ENCODE measurements at places on chromosomes 7 and 10.
A peak's percentile ranks its signal among the peaks of the same experiment; 100 is the strongest.

DNA sequence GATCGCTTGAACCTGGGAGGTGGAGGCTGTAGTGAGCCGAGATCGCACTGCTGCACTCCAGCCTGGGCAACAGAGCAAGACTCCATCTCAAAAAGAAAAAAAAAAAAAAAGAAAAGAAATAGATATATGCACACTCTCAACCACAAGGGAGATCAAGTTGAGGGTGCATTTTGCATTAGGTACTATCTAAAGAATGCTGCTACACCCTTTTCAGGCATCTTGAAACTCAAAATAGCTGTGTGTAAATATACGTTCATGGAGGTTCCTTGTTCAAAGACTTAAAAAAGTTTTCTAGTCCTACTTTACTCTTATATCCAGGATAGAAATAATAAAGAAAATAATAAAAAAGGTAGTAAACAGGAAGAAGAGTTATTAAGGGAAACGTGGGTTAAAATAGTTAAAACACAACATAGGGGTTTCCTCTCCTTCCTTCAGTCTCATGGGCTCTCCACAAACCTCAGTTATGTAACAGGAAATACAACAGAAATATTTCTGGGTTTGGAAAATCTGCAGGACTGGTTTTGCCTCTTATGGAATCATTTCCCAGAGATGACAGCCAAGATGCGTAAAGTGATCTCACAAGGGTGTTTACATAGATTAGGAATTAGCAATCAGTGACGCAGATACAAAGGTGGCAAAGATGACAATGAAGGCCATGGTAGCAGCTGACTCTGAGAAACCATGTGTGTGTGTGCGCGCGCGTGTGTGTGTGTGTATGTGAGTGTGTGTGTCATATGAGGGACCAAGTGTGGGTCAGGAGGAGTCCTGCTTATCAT is 15.1 kb downstream of the STEAP4 start:
- no peak for DNase-seq

GRCh38 chr10:10165415-10165814 is 852.3 kb upstream of the CELF2 start:
- no peak for DNase-seq

- no peak for DNase-seq
Measured at GRCh38 chr7:53050433-53050832, 15.0 kb downstream of the POM121L12 start.

- no peak for DNase-seq
Measured at GRCh38 chr7:41538810-41539724, 163.8 kb downstream of the INHBA start.

DNA sequence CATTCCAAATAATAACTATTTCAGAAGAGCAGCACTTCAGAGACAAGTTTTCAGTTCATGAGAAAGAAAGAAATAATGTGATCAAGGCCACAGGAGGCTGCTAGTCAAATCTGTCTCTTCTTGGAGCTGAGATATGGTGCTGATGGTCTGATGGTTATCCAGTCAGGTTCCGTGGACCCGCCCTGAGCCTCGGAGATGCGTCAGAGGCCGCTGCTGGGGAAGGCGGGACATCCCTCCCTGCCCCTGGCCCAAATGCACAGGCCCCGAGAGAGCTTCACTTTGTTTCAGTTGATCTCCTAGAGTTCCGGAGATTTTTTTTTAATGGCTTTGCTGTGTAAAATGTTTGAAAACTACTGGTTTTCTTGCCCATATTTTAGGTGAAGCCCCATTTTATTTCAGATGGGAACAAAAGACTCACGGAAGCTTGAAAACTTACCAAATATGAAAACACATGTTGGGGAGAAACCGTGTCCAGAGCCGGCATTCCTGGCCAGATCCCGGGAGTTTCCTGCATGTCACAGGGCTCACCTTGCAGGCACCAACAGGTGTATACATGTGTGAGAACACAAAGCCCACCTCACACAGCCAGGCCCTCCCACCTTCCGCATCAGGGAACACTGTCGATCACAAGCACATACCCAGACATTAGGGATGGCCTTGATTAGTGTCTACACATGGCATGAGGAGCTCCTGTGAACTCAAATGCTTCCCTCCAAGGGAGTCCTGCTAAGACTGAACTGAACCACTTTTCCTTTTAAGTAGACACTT is 499.0 kb downstream of the TCERG1L start:
- DNase-seq = no peak

- DNase-seq = no peak
Measured at GRCh38 chr10:116710076-116710475, 32.3 kb downstream of the HSPA12A start.

GRCh38 chr7:85067371-85067770 is 119.5 kb downstream of the SEMA3D start:
- no peak for DNase-seq

- no peak for DNase-seq
Measured at GRCh38 chr10:19606968-19607367, 209.3 kb upstream of the PLXDC2 start.

GRCh38 chr10:35353805-35354204 is 17.5 kb downstream of the CCNY start:
- no peak for DNase-seq

DNA sequence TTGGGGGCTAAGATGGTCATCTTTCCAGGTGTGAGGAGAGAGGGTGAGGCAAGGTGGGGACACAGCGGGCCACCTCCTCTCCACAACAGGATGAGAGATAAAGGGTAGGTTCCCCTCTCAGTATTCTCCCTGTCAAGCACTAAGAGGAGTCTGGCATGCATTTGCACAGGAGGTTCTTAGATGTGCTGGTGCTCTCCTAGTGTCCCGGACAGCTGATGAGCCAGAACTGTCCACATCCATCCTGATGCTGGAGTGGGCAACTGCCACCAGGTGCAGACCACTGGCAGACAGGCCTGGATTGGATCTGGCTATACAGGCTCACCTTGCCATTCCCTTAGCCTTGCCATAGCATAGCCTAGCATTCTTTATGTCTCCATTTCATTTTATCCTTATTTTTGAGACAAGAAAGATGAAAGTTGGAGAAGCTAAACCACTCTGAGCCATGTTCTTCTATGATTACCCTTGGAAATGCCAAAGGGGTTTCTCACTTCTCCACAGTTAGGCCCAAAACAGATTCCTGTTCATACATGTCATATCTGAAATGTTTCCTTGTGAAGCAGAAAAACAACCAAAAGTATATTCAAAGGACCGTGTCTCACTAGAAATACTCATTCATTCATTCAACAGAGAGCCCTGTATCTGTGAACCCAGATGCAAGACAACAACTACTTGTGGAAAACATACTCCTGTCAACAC is 48.8 kb upstream of the ANTXRL start:
- DNase-seq = no peak

DNA sequence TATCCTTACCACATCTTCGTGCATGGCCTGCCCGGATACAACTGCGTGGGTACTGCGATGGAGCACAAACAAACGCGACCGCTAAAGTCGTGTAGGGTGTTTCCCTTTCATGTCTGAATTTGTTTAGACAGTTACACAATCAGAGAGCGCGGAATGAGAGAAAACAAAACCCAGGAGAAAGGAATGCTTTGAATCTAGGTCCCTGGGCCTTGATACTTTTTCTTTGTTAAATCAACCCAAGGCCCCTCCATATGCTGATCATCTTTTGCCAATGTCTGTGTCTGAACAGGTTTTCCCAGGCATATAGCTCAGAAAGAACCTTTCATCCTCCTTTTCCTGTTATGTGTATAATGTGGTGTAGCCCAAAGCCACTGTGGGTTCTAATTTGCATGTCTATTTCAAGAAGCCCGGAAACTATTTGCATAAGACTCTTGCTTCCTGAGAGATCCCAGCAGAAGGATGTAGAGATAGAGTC is 145.8 kb downstream of the FRMD4A start:
- DNase-seq = no peak

DNA sequence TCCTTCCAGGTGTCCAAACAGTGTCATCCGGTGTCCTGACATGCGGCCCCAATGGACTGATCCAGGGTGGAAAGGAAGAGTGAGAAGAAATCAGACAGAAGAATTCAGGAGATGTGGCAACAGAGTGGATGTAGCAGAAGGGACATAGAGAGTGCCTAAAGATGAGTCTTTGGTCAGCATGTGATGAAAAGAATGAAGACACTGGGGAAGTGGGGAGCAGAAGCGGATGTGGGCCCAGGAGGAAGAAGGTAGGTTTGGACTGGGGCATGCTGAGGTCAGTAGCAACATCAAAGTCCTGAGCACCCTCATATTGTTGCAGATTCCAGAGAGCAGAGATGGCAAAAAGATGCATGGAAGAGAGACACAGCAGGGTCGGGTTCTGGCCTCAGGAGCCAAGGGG is 71.8 kb upstream of the STEAP1B start:
- no peak for DNase-seq

- no peak for DNase-seq
Measured at GRCh38 chr7:87129332-87129731, 22.9 kb upstream of the DMTF1 start.

GRCh38 chr7:64905547-64905946 is 2.5 kb downstream of the ZNF273 start:
- no peak for DNase-seq

- no peak for DNase-seq
Measured at GRCh38 chr10:132186488-132187429, at the start of gene DPYSL4. Gene DPYSL4 (plus strand): TSS chr10:132186948. CDS start chr10:132187064, 116 bp downstream.

- DNase-seq = no peak
Measured at GRCh38 chr10:19499291-19499770, 316.9 kb upstream of the PLXDC2 start.

DNA sequence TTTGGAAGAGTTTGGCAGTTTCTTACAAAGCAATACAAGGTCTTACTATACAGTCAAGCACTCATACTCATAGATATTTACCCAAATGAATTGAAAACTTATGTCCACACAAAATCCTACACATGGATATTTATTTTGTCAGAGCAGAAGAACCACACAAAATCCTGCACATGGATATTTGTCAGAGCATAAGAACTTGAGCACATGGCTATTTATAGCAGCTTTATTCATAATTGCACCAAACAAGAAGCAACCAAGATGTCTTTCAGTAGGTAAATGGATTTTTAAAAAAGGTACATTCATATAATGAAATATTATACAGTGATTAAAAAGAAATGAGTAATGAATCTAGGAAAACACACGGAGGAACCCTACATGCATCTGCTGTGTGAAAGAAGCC is 115.4 kb downstream of the BTAF1 start:
- no peak for DNase-seq

- DNase-seq = no peak
Measured at GRCh38 chr10:2019281-2019680, 282.0 kb upstream of the ADARB2 start.

GRCh38 chr10:96371356-96371755 is 12.6 kb upstream of the OPALIN start:
- DNase-seq = no peak

- no peak for DNase-seq
Measured at GRCh38 chr7:47801423-47801822, 146.8 kb downstream of the PKD1L1 start.

GRCh38 chr7:97021747-97022490 is 2.7 kb downstream of the DLX5 start:
- no peak for DNase-seq

- peak; percentile 49 for DNase-seq
Measured at GRCh38 chr7:519484-520390, at the start of gene PDGFA. Gene PDGFA (minus strand): TSS chr7:519846. CDS start chr7:519001, 845 bp downstream.

- no peak for DNase-seq
Measured at GRCh38 chr7:114356133-114356532, 58.5 kb upstream of the FOXP2 start.

DNA sequence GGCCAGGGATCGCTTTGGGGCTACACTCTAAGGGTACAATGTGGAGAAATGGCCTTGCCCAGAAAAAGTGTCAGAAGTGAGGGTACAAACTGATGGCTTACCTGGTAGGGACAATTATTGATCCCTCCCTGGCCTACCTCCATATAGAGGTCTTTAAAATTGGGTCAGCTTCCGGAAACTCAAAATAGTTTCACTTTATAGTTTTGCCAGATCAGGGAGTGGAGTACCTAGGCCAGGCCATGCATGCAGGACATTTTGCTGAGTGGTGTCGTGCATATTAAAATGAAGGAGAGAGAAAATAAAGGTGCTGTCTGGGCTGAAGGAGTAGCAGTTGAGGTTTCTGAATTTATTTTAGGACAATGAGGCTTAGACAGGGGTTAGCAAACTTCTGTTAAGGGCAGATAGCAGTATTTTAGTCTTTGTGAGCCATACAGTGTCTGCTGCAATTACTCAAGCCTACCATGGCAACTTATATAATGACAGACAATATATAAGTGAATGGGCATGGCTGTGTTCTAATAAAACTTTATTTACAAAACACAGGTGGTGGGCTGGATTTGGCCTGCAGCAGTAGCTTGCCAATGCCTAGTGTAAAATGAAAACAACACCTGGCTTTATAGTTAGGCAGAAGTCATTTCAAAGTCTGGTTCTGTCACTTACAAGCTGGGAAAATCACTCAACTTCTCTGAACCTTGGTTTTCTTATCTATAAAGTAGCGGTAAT is 176.9 kb upstream of the AOAH start:
- no peak for DNase-seq

GRCh38 chr7:98266840-98267239 is 14.6 kb upstream of the BRI3 start:
- no peak for DNase-seq

DNA sequence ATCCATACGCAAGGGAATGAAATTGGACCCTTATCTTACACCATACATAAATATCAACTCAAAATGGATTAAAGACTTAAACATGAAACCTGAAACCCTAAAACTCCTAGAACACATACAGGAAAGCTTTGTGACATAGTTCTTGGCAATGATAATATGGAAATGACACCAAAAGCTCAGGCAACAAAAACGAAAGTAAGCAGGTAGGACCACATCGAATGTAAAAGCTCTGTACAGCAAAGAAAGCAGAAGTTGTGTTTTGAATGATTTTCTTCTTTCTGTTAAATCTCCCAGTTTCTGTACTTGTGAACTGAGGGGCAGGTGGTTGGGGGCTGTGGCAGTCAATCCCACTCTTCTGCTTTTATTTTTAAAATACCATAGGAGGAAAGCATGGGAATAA is 368.4 kb upstream of the PODXL start:
- no peak for DNase-seq

- DNase-seq = no peak
Measured at GRCh38 chr7:128908750-128909624, 1.5 kb downstream of the KCP start.

DNA sequence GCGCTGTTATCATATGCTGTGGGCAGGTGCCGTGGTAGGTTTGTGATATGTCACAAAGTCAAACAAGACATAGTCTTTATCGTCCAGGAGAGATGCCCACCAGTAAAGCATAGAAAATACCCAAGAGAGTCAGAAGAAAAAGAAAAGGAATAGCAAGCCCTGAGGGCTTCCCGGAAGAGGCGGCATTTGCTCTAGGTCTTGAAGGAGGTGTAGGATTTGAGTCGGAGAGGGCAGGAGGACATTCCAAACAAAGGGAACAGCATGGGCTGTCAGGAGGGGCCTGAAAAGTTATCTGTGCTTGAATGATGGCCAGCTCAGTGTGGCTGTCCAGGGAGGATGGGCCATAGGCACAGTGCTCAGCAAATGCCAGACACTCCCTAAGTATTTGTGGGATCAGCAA is 42.2 kb downstream of the COL13A1 start:
- DNase-seq = no peak
